ENCODE measurements at places on chromosomes 11 and 22.

DNA sequence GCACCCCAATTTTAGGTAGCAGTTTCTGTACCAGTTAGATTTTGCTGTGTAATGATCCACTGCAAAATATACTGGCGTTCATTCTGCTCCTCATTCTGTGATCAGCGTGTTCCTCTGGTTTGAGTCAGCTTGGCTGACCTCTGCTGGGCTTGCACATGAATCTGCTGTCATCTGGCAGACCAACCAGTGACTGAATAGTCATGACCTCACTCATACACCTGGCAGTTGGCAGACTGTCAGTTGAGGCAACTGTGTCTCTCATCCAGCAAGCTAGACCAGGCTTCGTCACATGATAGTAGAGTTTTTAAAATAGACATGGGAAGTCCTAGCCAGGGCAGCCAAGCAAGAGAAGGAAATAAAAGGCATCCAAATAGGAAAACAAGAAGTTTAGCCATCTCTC lies 316.3 kb upstream of the LARGE1 start:
- no peak for DNase-seq

- no peak for DNase-seq
Observed at GRCh38 chr11:125763483-125763882, 15.1 kb downstream of the PATE2 start.

DNA sequence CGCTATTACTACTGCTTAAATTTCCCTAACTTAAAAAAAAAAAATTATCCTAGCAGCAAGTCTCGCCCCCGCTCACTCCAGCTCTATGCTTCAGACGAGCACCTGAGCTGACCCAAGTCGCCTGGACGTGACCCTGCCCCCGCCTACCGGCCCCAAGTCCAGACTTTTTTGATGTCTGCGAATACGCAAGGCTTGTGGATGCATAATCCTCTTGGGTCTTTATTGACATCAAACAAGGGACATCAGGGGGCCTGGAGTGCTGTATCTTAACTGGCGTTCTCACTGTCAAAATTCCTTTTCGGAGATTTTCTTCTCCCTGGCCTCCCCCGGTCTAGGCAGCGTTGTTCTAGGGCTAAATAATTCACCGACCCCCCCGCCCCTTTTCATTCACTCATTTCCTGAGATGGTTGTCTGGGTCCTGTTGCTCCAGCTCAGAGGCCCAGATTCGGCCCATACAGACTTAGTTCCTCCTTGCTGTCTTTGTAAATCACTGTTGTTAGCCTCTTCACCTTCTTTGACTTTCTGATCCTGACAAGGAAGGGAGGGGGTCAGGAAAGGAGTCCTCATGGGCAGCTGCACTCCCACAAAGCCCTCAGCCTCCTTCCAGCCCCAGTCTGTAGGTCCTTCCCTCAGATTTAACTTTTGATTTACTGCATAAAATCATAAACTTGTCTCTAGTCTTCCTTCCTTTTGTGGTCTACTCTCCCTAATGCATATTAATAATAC lies 601 bp upstream of the LRP4 start:
- no peak for DNase-seq

- DNase-seq, result no peak
Observed at GRCh38 chr11:5910540-5910939, 17.5 kb downstream of the OR52E5 start.

DNA sequence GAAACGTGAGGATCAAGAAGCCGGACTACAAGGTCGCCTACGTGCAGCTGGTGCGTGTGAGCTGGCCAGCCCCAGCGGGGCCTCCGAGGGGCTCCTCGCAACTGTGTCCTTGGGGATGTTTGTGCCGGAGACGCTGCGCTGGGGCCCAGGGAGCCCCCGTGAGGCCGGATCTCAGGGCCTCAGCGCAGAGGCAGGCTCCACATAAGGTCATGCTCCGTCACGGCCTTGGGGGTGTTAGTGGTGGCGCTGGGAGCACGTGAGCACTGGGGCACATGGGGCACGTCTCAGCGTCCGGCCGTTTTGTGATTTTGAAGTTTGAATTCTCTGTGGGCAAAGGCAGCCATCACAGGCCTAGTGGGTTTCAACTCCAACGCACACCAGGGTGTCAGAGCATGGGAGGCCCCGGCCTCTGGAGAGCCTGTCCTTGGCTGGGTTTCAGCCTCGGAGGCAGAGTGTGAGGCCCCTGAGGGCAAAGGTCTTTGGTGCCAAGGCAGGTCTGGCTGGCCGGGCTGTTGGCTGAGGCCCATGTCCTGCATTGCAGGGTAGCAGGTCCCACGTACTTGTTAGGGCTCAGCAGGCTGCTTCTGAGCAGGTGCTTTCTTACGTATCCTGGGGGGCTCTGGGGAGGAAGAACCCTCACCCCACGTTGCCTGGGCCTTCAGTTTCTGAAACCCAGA lies 5.8 kb downstream of the MRPL23 start:
- no peak for DNase-seq

DNA sequence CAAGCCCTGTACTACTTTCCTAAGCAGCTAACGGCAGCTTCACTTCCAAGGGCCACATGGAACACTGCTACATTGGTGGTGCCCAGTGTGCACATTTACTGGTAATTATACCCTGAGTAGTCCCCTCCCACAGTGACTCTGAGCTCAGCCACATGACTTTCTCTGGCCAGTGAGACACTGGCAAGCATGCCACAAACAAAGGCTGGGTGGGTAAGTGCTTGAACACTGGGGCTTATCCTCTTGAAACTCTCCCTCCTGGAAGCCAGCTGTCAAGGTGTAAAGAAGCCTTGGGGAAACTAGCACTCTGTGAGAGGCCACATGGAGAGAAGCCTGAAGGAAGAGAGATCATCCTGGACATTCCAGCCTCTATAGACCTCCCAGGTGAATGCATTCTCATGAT lies 54.4 kb upstream of the DRD2 start:
- DNase-seq, result no peak

DNA sequence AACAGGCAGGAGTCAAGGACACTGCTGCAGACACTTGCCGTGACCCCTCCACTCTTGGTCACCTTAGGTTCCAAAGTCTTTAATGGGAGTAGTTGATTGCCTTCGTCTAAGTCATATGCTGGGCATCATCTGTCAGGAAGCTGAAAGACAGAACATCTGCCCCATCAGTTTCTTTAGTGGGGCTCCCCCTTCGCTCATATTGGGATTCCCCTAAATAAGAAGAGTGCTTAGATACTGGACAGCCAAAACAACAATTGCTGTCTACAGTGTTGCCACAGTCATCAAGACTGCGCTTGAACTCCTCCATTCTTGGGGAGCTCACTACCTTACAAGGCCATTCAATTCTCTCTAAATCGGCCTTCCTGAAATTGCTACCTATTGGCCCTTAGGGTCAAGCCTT lies 58.5 kb downstream of the UBASH3B start:
- DNase-seq, result no peak

DNA sequence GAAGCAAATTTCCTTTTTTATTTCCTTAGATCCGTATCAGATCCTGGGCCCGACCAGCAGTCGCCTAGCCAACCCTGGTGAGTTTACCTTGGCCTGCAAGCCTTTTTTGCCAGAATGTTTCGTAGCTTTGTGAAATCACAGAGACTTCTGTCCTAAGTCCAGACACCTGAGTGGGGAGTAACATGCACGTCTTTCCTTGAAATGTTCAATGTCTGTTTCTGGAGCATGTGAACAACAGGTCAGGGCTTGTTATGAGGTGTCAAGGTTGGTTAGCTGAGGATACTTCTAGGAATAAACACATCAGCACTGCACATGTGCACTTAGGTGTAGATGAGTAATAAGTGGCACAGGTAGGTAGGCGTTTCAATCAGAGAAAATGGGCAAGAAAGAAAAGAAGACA lies 58.0 kb downstream of the KCNJ1 start:
- no peak for DNase-seq

DNA sequence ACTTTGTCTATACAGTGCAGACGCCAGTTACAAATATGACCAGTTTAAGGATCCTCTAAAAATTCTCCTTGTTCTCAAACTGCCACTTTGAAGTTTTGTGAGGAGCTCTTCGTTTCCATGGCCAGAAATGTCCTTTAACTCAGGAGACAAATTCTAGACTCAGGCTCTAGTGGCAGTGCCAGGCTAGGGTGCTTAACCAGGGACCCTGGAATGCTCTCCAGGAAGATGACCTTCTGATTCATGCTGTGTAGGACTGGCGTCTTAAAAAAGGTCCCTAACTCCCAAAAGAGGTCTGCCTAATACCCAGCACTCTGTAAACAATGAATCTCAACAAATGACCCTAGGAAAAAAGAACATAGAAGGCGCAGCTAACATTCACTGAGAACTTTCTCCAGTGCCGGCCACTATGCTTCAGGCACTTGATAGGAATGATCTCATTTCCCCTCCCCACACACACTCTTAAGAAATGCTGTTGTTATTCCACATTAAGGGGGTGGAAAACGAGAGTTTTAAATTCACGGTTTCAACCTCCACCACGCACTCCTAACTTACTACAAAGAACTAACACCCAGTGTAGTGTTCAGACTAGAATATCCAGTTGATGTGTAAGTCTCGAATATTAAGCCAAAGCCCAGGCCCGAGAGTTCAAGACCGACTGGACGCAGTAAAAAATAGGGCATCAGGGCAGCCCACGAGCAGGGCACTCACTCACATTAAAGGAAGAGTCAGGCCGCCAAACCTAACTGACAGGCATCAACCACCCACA lies 747 bp downstream of the NXF1 start:
- DNase-seq, result no peak

- no peak for DNase-seq
Observed at GRCh38 chr22:39301926-39302325, 17.5 kb downstream of the RPL3 start.

- DNase-seq, result no peak
Observed at GRCh38 chr11:10150800-10151199, 143.2 kb downstream of the SBF2 start.

- no peak for DNase-seq
Observed at GRCh38 chr22:46171940-46172339, 21.6 kb downstream of the PPARA start.

- DNase-seq, result no peak
Observed at GRCh38 chr22:29299136-29299900, 7.1 kb upstream of the GAS2L1 start.

DNA sequence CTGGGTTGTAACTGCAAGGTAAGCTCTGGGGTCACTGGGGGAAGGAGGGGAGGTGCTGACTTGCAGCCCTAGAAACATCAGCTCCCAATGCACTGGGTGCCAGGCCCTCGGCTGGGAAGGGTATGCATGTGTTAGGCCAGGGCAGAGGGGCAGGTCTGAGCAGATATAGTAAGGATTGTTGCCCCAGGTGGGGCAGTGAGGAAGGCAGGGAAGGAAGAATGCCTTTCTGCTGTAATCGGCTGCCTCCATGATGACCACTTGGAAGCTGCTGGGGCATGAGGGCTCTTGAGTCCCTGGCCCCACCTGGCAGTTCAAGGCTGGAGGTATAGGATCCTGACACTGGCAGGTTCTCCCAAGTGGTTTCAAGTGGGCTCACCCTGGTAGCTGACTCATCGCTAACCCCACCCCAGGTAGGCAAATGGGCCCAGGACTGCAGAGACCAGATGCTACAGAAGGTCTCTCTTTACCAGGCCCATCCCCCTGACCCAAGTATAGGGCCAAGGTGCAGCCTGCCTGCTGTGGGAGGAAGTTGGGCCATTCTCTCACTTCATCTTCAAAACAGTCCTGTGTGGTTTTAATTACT lies 56.7 kb downstream of the TIMP3 start:
- no peak for DNase-seq

DNA sequence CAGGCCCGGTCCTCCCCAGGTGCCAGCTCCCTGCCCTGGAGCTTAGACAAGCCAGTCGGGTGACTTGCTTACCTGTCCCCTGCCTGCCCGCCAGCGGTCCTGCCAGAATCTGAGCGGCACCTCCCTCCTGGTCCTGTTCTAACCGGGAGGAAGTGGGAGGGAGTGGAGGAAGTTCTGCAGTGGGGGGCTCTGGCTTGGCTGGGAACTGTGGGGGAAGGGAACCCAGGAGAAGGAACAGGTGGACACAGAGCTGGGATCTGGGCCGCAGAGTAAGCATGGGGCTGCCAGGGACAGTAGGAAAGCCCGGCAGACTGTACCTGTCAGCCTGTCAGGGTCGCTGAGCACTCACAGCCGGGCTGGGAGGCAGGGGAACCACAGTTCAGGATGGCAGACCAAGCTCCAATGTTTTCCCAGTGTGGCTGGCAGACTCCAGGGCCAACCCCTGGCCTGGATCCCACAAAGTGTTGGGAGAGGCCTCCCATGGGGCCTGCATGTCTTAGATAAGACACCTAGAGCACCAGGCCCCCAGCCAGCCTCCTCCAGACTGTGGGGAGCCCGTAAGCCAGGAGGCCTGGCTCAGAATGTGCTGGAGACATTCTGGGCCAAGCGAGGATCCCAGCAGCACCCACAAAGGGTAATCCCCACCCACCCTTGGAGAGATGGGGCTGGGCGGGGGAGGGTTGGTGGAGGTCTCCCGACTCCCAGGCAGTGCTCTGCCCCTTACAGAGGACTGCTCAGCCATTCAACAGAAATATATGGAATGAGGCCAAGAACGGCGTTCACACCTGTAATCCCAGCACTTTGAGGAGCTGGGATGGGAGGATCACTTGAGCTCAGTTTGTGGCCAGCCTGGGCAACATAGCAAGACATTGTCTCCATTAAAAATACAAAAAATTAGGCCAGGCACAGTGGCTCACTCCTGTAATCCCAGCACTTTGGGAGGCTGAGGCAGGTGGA lies 2.3 kb downstream of the CYB5R3 start:
- DNase-seq, result no peak

GRCh38 chr11:75040167-75040770 lies 51.5 kb downstream of the NEU3 start:
- no peak for DNase-seq

DNA sequence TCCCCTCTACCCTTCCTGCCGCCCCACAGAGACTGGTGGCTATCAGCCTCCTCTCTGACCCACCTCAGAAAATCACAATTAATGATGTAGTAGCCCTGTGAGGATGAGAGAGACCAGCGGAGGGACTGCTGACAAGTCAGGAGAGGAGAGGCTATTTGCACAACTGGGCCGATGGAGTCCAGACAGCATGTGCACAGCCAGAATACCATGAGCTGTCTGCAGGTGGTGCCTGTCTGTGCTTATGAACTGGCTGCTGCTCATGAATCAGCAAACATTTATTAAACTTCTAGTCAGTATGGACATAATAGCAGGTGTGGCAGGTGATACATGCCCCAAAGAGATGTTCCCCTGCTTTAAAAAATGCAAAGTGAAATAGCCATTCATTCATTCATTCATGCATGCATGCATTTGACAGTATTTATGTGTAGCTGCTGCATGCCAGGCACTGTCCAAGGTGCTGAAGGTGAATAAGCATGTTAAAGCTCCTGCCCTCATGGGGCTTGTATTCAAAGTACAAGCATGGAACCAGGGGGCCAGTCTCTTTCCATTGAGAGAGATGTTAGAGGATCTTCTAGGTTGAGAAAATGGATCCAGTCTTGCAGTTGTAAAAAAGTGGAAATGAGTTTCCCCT lies 141.3 kb downstream of the GRIK4 start:
- DNase-seq, result no peak

Measured in activated CD4-positive, alpha-beta T cell treated with anti-CD3 and anti-CD28 coated beads, Interleukin-2, amount 50 U/mL, for 24 hours (primary cell).